SHP77 (cell line): ENCODE measurements at places on chromosomes 12 and 14.

DNA sequence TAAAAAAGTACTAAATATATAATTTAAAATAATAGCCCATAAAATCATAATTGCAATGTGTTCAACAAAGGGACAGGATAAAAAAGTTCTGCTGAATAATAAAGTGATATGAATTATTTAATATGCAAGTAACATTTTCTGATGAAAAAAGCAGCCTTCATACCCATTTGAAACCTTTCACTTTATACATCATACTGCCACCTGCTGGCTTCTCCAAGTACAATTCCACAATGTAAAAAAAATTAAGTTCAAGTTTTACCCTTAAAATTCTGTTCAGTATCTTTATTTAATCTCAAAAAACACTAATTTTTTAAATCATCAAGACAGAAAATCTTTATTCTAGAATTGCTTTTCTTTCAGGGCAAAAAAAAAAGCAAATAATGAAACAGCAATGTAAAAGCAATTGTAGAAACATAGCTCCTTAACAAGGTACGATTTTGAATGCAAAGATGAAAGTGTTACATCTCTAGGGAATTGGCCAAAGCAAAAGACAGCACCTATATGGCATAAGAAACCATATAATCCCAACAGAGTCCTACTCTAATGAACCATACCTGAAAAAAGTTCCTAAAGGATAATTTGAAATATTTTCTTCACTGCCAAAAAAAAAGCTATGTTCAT lies 15.0 kb downstream of the MDM1 start:
- peak; percentile 32 for DNase-seq

DNA sequence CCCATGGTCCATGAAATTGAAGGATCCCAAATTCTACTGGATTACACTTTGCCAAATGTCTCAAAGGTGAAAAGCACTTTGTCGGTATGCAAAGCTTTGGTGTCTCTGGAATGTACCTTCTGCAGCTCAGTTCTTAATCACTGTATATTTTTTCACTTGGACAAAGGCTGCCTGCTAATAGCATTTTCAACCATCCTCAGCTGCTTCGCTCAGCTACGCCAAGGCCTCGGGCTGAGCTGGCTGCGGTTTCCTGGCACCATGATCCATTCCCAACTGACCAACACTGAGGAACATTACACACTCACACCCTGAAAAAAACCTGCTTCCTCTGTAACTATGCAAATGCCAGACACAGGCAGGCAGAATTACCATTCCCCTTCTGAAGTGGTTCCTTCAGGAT lies 335.2 kb downstream of the DPF3 start:
- DNase-seq, result no peak

DNA sequence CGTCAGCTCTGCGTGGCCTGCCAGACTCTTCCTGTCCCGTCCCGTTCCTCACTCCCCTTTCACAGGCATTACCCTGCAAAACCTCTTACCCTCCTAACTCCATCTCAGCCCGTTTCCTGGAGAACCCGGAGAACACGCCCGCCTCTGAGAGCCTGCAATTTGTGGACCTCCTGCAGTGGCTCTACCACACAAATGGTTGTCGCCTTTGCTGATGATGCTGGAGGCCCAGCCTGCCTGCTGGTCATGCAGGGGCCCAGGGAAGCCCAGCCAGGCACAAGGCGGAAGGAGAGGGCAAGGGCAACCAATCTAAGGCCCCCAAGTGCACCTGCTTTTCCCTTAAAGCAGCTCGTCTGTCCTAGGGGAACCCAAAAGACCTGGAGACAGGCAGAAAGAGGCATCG lies 22.5 kb downstream of the RFLNA start:
- DNase-seq, result no peak

DNA sequence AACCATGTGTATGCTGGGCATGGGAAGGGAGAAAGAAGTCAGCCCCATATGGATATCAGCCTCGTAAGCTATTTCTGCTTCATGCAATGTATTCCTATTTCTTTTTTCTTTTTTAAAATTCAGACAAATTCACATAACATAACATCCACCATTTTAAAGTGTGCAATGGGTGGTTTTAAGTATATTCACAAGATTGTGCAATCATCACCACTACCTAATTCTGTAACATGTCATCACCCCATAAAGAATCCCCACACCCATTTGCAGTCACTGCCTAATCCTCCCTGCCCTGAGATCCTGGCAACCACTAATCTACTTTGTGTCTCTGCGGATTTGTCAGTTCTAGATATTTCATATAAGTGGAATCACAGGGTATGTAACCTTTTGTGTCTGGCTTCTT lies 9.5 kb downstream of the POMT2 start:
- no peak for DNase-seq

- no peak for DNase-seq
Measured at GRCh38 chr14:72521045-72521444, 372.9 kb downstream of the DPF3 start.

GRCh38 chr12:49054524-49054923 lies 6.1 kb downstream of the KMT2D start:
- no peak for DNase-seq

- no peak for DNase-seq
Measured at GRCh38 chr12:121144416-121144914, 11.8 kb downstream of the P2RX7 start.
